ENCODE measurements at places on chromosomes 1 and 21.

DNA sequence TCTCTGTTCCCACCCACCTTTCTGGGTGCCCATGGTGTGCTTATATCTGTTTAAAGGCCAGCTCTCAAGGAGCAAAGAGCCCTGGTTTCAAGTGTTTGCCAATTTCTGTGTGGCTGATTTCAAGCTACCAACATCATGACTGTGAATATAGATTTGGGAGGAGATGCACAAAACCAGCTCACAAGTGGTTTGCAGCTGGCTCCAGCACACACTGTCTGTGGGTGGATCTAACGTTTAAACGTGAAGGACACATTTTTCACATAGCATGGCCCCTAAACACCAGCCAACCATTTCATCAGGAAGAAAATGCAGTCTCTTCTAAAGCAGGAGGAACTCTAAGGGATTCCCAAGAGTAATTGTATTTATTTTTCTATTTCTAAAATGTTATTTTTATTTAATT is 65.2 kb downstream of the FCRL5 start:
- no peak for DNase-seq

GRCh38 chr1:206114692-206115640 is 2.2 kb downstream of the AVPR1B start:
- no peak for DNase-seq

GRCh38 chr21:14740692-14741091 is 194.6 kb upstream of the SAMSN1 start:
- no peak for DNase-seq

- DNase-seq: peak; percentile 12
Observed at GRCh38 chr1:62271948-62272728, 47.1 kb downstream of the KANK4 start.

GRCh38 chr1:87151500-87152421 is 176.9 kb upstream of the LMO4 start:
- DNase-seq: peak; percentile 57

DNA sequence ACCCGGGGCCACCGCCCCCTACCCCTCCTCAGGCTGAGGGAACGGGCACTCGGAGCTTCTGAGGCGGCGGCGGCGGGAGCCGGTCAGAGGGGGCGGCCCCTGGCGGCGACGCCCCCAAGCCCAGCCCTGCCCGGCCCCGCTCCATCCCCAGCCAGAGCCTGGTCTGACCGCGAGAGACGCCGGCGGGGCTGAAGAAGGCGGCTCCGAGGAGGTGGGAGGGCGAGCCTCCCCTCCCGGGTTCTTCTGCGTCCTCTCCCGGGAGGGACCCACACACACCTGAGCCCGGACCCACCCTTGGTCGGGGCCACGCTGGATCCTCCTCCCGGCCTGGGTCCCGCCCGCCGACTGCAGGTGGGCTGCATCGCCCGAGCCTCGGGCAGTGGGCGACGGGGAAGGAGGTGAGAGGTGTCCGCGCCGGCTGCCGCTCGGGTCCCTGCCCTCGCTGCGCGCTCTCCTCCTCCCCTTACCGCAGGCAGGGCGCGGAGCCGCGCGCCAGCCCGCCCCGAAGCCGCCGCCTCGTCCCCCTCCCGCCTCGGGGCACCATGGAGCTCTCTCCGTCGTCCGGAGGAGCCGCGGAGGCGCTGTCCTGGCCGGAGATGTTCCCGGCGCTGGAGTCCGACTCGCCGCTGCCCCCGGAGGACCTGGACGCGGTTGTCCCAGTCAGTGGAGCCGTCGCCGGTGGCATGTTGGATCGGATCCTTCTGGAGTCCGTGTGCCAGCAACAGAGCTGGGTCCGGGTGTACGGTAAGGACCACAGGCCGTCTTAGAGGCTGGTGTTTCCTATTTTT is at the start of gene RASAL2:
RASAL2 (plus strand) TSS at position 154 of the 788 bp plus-strand sequence; CDS start at position 543, 389 bp downstream.
- no peak for DNase-seq

DNA sequence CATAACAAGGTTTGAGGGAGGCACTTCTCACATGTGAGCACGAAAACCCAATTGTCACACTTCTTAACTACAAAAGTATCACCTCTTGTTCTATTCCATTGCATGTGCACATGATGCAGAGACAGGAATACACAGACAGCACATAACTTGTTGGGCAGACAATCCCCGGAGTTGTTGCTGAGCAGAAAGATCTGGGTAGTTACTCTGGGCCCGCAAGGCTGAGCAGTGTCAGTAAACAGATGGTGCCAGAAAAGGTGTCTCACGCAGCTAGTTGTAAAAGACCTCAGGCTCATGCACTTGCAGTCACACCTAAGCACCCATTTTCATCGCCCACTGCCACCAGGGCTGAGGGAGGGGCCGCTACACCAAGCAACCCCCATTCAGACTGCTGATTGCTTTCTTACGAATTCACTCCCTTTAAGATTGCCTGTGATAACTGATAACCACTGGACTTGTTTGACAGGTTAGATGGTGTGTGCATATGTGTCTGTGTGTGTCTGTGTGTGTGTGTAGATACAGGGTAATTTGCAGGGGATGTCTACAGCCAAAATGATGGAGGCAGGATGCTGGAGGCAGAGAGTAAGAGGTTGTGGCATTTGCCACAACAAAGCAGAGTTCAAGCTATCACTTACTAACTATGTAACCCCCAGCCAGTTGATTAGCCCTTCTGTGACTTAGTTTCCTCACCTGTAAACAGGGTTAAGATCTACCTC is 4.2 kb downstream of the LGR6 start:
- no peak for DNase-seq

GRCh38 chr21:46018615-46019014 is 37.0 kb downstream of the COL6A1 start:
- no peak for DNase-seq

- DNase-seq: no peak
Observed at GRCh38 chr1:156807627-156808026, 9.0 kb downstream of the SH2D2A start.

GRCh38 chr1:44536357-44537209 is 131.5 kb downstream of the RNF220 start:
- no peak for DNase-seq

- no peak for DNase-seq
Observed at GRCh38 chr1:22729912-22730311, 19.3 kb downstream of the EPHB2 start.

DNA sequence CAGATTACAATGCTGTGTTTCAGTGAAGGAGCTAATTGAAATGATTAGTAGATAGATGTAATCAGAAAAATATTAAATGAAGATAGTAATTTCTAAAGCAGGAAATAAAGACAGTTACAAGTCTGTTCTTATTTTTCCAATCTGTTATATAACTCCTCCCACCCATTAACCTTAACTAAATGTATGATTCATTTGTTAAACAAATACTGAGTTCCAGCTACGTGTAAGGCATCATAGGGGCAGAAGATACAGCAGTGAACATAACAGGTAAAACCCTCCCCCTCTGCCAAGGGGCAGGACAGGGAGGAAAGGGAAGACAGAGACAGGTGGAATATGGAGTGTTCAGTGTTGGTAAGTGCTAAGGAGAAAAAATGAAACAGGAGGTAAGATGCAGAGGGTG is at the start of gene FAM177B:
FAM177B (plus strand) TSS at position 231 of the 400 bp plus-strand sequence. CDS start 9,344 bp downstream, outside the sequence.
- no peak for DNase-seq

DNA sequence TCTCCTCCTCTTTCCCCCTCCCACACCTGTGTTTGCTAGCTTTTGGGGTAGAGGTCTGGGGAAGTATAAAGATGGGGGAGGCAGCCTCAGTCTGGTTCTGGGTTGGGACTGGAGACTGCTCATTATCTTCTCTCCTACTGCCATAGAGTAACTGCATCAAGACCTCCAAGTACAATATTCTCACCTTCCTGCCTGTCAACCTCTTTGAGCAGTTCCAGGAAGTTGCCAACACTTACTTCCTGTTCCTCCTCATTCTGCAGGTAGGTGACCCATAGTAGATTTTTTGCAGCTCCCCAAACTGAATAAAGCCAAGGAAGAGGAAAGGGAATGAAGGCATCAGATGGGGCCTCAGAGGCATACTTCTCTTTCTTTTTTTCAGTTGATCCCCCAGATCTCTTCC is 5.3 kb downstream of the ATP8B2 start:
- DNase-seq: no peak

DNA sequence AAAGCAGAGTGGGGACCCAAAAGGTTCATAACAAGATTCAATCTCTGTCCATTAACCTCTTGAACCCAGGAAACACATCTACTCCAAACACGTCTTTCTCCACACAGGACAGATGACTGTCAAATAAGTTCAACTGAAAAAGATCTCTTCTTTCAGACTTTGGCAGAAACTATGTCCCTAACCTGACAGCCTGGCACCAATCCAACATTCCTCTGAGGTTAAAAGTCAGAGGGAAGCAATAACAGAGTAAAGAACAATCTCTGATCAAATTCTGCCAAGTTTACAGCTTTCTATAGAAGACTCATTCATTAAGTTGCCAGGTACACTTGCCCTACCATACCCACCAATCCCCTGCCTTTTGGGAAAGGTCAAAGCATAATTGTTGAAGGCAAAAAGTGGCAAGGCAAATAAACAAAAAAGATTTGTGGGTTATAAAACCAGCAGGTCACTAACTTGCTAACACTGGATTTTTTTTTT is 31.9 kb downstream of the OTUD7B start:
- DNase-seq: no peak

DNA sequence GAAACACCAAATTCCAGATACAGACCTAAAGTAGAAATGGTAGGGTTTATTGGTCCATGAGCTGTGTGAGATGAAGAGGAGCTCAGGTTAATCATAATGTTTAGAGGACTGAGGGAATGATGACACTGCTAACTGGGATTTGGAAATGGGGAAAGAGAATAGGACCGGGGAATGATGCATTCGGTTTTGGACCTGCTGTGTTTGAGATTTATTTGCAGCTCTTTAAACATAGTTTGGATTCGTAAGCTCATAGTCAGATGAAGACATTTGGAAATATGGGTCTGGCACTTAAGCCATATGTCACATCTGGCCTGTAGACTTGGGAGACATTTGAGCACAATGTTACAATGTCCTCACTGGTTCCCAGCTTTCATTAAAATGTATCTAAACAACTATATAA is 127.9 kb upstream of the DUSP10 start:
- no peak for DNase-seq

DNA sequence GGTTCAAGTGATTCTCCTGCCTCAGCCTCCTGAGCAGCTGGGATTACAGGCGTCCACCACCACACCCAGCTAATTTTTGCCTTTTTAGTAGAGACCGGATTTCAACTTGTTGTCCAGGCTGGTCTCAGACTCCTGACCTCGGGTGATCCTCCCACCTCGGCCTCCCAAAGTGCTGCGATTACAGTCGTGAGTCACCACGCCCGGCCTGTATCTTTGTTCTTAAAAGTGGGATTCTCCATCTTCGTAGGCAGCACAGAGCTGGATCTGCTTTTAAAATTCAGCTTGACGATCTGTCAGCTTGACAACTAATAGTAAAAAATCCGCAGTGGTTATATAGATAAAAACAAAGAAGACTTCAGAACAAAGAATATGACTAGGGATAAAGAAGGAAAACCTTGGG is 2.8 kb upstream of the GNG4 start:
- no peak for DNase-seq

- DNase-seq: no peak
Observed at GRCh38 chr1:4710592-4711415, 56.4 kb downstream of the AJAP1 start.

DNA sequence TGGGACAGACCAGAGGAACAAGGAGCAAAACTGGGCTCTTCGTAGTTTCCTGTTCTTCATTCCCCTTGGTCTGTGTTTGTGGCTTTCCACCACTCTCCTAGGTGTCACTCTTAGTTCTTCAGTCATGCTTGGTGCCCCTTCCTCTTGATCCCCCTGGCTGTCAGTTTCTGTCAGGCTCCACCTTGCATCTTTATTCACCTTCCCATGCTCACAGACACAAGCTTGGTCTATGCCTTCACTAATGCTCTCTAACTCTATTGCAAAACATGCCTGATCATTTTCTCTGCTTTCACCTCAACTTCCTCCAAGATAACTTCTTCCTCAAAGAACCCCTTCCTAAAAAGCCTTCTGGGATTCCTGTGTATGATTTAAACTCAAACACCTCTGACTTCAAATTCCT is 122.9 kb downstream of the GLUL start:
- no peak for DNase-seq

GRCh38 chr1:42173155-42173933 is 8.8 kb upstream of the GUCA2A start:
- peak; percentile 22 for DNase-seq

DNA sequence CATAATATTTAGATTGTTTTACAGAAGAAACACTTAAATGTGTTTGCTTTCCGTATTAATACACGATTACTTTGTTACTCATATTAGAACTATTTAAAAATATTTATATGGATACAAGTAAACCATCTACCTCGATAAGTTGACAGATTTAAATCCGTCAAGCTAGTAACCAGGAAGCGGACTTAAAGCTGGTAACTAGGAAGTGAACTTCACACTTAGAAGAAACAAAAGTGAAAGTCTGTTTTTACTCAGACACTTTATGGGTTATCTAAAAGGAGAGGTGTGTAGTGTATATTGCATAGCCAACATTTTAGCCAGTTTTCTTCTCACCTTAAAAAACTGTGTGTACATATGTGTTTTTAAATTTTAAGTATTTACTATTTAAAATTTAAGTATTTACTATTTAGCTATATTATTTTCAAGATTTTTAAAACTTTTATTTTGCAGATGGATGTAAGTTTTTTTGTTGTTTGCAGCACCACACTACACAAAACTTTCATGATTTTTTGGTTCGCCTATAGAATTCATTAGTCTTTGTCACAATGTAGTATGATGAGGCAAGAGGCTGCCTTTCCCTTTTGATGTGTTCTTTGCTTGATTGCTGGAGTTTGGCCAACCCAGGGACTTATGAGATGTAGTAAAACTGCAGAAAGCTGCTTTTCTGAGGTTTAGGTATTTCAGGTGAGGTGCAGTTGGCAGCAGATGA is 2.7 kb downstream of the USP25 start:
- no peak for DNase-seq

- no peak for DNase-seq
Observed at GRCh38 chr1:71294178-71294577, 213.3 kb upstream of the ZRANB2 start.

GRCh38 chr21:42724226-42724920 is 71.0 kb downstream of the PDE9A start:
- DNase-seq: no peak
